Renal cortical epithelial cell (primary cell): ENCODE measurements at places on chromosomes 11 and 22. TPM values are rescaled to one million over a fixed set of nuclear protein-coding genes. Genes with fewer than 3 reads are reported as not detected.

The RTN4R gene
- 1.2 and 2.0 TPM in 2 replicates for total RNA-seq

The C22orf31 gene
- total RNA-seq, result not detected in 2 replicates

The INS gene
- not detected in 2 replicates for total RNA-seq

The FOLR3 gene
- total RNA-seq, result 1.9 and 7.6 TPM in 2 replicates

The SOX6 gene
- total RNA-seq, result 0.17 and 12.1 TPM in 2 replicates

The ABTB2 gene
- 36.5 and 44.1 TPM in 2 replicates for total RNA-seq

The CDC45 gene
- total RNA-seq, result 0.70 and 19.3 TPM in 2 replicates

The GSTT2B gene
- total RNA-seq, result 3.0 and 4.7 TPM in 2 replicates

The CD44 gene
- total RNA-seq, result 259 and 461 TPM in 2 replicates

The USH1C gene
- 3.2 and 5.9 TPM in 2 replicates for total RNA-seq
